Chondrocyte (in vitro differentiated cells): ENCODE measurements at places on chromosomes 7 and 10.

DNA sequence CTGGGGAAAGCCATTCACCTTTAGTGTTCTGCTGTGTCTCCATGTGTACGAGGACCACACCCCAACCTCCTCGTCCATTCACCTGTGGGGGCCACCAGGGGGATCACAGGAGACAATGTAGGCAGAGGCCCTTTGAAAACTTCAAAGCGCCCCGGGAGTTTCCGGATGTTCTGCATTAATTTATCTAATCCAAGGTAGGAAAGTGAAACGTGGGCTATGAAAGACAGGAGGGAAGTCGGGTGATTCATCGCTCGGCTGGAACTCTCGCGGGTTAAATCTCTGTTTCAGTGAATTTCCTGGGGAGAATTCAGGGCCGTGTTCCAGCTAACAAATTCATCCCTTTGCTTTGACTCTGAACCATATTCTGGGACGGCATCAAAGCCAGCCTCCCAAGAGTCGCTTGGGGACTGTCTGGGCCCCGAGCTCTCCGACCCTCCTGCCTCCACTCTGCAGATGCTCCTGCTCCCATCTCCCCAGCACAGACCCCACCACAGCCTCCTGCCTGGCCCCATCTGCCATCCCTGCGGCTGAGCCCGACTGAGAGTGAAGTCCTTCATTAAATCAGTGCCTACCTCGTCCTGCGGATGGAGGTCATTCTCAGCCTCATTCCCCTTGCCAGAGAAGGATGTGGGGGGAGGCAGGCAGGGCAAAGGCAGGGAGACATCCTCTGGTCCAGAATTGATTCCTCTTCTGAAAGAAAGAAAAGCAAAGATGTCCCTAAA, 114.1 kb upstream of the CARD11 start:
- no peak for DNase-seq

DNA sequence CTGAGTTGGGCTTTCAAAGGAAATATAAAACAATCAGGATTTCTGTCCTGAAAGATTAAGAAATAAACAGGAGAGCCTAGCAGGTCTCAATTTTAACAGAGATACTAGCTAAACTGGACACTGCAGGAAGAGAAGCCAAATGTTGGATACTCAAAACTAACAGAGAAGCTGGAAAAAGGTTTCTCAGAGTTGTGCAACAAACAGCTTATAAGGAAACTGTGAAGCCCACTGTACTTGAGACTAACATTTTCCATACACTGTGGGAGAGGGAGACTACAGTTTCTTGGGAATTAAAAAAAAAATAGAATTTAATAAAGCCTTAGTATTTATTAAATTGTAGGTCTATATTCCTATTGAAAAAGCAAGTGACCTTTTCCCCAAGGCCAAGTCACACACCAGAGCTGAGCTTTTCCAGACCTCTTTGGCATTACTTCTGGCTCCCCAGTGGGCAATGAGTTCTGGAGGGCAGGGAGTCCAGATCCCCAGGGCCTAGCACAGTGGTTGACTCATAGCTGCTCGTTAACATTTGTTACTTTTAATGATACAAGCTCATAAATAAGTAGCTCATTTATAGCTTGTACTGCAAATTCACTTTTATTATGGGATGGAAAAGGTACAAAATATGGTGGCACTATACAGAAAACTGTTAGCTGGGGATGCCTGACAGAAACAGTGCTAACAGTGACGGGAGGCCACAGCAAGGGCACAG, 68.3 kb downstream of the MINDY3 start:
- DNase-seq = no peak

DNA sequence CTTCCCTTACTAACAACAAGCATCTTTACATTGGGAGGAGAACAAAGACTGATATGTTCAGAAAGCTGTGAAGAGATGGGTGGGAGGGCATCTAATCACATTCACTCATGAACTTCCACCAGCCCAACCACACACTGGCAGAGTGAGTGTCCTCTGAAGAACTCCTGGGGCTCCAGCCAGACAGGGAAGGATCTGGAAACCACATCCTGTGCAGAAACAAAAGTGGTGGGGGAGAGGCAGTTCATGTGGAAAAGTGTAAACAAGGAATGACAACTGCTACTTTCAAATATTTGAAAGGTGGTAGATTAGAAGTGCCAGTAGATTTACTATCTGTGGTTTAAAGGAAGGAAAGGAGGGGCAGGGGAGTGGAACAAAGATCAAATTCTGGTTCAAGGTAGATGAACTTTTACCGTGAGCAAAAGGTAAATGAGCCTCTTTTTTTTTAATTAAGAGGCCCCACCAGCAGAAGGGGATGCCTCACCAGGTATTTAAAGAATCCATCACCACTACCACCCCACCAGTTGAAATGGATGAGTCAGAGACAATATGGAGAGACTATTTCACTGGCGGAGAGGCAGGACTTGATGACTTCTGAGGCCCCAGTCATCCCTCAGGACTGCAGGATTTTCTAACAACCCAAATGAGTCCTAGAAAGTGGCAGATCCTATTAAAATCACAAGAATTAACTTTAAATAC, 34.5 kb downstream of the GOT1 start:
- DNase-seq = no peak

- DNase-seq = peak; percentile 90
Measured at GRCh38 chr10:128150045-128150493, 23.8 kb upstream of the MKI67 start.

DNA sequence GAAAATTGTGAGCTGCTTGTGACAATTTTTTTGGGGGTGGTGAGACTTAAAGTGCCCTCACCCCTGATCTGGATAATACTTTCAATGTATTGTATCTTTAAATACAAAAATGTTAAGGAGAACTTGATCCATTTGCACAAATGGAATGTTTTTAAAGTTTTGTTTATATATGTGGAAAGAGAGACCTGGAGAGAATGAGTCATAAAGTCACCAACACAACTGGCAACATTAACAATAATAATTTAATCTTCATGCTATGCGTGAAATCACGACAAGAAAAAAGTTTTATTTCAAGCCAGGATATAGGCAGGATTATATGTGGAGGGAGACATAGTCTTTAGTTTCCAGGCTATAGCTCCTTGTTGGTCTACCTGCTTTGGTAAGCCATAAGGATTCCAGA, 537.5 kb downstream of the GPAM start:
- DNase-seq = no peak

DNA sequence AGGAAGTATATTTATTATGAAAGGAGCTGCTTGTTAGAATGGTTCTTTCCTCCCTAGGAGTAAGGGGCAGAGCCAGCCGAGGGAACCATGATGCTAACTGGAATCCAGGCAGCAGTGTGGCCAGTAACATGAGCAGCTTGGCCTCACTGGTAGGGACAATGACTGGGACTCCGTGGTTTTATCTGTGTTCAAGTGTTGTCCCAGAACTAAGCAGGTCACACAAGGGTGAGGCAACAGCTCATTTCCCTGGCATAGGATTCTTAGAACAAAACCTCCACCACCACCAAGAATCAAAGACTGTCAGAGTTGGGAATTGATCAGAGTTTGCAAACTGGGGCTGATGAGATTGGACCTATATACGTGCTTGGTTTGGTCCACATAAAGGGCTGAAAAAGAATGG, 138.9 kb upstream of the COBL start:
- no peak for DNase-seq

DNA sequence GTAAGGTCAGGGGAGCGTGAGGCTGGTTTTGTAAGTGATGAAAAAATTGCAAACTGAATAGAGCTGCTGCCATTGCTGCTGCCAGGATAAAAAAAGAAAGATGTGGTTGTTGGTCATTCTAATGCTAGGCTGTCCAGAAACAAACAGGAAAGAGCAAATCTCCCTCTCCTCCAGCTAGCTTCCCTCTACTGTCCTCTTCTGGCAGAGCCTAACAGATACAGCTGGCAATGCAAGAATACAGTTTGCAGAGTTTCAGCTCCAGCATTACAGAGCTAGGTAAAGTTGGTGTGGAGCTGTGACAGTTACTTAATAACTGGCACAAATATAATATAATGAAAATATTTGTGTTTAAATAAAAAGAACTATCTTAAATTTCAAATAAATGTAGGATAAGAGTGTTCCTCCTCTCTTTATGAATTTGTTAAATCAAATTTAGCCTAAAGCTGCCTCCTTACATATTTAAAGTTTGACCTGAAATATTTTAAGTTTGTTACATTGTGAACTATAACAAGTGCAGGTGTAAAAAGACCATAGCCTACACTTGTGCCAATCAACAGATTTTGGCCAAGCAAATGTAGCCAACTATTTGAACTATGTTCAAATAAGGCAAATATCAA, 407.7 kb downstream of the SH2D4B start:
- DNase-seq = no peak

DNA sequence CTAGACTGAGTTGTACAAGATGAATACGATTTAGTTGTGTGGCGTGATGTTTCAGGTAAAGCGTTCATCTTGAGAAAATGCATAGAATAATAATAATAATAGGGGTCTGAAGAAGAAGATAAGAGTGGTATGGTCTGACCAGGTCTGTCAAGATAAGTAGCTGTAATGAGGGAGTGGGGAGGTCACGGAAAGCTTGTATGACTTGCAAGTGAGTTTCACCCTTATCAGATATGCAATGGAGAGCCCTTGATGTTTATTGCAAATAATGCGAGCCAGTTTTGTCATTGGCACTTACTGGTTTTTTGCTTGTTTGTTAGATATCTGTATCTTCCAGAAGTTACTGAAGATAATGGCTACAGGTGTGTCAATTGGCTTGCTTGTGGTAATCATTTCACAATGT, 611.5 kb downstream of the CNTNAP2 start:
- no peak for DNase-seq

GRCh38 chr10:52864201-52865106, 91.9 kb upstream of the MBL2 start:
- DNase-seq = no peak

DNA sequence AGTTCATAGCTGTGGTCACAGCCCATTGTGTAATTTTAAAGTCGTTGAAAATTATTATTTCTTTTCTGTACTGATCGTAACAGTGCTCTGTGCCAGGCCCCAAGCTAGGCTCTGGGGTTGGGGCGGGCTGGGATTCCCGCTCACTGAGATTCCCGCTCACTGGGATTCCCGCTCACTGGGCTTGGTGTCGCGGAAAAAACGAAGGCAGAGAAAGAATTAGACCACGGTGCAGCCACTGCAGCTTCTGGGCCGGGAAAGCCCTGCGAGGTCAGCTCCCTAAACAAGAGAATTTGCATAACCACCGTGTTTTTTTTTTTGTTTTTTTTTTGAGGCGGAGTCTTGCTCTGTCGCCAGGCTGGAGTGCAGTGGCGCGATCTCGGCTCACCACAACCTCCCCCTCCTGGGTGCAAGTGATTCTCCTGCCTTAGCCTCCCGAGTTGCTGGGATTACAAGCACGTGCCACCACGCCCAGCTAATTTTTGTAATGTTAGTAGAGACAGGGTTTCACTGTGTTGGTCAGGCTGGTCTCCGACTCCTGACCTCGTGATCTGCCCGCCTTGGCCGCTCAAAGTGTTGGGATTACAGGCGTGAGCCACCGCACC, 31.2 kb downstream of the FOXK1 start:
- no peak for DNase-seq

GRCh38 chr10:124418726-124419501, at the start of gene OAT:
Gene OAT, minus strand, starts transcription at chr10:124418923. Its CDS starts 6,752 bp downstream, at chr10:124412171.
- peak; percentile 98 for DNase-seq

DNA sequence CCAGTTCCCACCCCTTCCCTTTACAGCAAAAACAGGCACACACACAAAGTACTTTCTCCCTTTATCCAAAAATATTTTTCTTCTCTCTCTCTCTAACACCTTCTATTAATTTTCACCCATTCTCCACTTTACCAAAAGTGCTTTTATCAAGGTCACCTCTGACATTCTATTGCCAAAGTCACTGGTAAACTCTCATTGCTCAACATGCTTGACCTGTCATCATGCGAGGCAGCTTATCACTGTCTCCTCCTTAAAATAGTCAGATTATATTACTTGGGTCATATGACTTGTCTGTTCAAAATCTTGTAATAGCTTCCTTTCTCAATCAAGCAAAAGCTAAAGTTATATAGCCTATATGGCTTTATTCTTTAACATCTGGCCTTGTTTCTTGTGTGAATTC, 28.6 kb downstream of the MACC1 start:
- DNase-seq = no peak

DNA sequence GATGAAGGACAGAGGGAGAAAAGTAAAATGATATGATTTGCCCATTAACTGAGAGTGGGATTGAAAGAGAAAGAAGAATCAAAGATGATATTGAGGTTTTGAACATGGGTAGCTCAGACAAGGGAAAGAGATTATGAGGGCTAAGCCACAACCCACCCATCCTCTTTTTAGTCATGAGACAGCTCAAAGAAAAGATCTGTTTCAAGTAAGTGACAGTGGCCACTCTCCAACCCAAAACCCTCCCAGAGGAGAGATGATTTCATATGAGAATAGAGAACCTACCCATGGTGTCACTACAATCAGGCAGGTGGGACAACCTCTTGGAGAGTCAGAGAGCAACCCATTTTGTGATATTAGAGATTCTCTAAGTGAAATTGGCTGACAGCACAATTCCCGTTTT, 32.2 kb downstream of the PLXNA4 start:
- no peak for DNase-seq

DNA sequence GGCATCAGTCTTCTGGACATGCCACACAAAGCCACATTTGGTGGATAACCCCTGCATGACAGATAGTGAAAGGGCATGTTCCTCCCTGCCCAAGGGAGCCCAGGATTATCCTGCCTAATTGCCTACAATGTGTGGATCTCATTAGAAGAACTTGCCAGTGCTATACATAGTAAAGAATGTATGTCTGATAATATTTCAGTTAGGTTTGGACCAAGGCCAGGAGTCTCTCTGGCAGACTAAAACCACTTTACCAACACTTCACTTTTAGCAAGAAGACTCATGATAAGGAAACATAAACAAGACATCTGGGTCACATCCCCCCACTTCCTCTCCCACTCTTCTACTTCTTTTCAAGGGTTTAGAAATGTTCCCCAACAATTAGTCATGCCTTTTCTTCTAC, 196.7 kb downstream of the MTERF1 start:
- no peak for DNase-seq

GRCh38 chr7:132518102-132518838, 58.0 kb downstream of the PLXNA4 start:
- no peak for DNase-seq

GRCh38 chr7:111090846-111091245, at the start of gene LRRN3:
Gene LRRN3, plus strand, starts transcription at chr7:111091127. Its CDS starts 31,646 bp downstream, at chr7:111122773.
- no peak for DNase-seq

DNA sequence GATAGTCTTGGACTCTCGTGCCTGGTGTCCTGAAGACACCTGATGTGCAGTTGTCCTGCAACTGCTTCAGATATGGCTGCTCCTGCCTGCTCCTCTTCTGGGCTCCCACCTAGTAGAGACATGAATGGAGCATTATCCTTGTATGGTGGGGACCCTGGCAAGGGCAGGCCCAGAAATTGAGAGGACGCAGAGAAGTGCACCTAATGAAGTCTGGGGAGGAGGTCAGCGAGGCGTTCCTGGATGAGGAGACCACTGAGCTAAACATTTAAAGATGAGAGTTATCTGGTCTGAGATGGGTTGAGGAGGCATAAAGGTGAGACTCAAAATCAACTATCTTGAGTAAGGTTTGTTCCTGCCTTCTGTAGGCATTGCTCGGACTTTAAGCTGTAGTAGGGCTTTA, 66.3 kb downstream of the WDFY4 start:
- no peak for DNase-seq
